ENCODE measurements at places on chromosomes 7 and 10.

DNA sequence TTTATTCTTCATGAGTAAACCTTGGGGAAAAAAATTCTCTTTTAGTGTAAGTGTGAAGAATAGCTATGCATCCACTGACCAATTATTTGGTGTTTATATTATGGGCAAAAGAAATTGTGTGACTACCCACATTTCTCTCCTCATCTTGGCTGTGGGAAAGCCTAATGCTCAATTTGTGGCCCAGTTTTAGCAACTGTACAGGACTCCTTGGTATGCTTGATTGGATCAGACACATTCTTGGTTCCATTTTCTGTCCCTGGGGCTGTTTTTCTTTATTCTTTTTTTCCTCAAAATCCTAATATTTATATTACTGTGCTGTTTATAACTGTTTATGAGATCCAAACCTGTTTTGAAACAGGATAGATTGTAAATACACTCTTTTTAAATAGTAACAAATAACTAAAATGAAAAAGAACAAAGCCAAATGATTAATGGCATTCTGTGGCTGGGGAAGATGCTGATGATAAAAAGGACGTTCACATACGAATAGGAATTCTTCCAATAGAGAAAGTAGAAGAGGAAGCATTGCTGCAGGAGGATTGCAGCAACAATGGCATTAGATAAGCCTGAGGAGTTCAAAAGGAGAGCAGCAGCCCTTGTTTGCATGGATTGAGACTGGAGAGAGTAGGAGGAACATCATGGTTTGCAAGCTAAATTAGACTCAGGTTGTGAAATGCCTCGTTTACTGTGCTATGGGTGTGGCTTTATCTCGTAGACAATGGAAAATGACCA, 580.5 kb downstream of the INHBA start:
- DNase-seq, result no peak

DNA sequence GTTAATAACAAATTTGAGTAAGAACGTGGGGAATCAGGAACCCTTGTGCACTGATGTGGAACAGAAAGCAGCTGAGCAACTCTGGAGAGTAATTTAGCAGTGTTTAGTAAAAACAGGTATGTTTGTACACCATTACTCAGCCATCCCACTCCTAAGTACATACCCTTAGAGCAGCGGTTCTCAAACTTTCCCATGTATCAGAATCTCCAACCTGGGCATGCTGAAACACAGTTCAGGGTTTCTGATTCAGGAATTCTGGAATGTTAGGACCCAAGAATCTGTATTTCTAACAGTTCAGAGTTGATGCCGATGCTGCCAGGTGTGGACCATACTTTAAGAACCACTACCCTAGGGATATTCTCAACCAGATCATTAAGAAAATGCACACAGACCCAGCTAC, 5.1 kb downstream of the SGMS1 start:
- DNase-seq, result no peak

DNA sequence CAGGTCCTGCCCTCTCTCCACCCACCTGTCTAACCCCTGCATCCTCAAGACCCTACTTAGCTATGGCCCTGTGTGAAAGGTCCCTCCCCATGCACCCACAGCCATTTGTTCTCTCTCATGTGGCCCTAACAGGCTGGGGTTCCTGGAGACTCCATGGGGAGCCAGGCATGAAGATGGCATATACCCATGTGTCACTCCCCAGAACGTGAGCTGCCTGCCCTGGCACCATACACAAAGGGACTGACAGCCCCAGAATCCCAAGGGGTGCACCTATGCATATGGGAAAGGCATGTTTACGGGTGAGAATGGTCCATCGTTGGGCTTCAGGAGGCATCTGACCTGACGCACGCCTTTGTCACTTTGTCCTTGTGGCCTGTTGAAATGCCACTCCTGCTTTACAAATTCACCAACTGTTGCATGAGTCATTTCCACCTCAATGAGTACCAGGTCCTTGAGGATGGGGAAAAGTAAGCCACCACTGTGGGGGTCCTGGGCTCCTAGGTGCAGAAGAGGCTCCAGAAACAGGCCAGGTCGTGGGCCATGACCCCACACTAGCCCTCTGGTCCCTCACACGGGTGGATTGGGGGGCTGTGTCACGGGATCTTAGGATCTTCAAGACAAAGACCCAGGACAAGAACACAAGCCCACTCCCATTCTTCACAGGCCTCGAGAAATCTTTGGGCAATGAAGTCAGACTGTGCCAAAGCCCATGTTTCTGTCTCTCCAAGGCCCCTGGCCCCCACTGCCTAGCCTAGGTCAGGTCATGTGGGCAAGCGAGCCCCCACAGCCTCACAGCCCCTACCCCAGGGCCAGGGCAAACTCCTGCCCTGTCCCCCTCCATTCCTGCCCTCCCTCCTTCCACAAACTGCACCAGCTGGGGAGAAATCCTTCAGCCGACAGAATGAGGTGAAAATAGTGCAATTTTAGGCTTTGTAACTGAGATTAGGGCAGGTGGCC, 8.6 kb downstream of the GPRIN2 start:
- no peak for DNase-seq

GRCh38 chr10:28533571-28534304, 820 bp downstream of the WAC start:
- peak; percentile 33 for DNase-seq

DNA sequence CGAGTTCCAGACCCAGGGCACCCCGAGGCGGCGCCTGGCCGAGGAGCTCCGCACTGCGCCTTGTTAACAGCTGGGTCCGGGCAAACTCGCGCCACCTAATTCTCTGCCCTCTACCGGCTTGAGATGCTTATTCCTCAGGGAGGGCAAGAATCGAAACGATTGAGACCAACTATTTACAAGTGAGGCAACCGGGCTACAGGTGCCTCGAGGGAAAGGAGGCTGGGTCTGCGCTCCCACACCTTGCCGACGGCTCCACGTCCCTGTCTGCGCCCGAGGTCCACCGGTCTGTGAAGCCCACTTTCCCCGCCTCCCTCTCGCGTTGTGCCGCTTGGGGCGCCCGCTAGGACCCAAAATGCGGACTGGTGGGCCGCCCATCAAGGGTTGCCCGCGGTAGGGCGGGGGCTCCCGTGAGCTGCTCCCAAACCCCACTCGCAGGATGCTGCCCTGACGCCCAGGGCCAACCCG, 527 bp downstream of the AKR1B1 start:
- peak; percentile 37 for DNase-seq

DNA sequence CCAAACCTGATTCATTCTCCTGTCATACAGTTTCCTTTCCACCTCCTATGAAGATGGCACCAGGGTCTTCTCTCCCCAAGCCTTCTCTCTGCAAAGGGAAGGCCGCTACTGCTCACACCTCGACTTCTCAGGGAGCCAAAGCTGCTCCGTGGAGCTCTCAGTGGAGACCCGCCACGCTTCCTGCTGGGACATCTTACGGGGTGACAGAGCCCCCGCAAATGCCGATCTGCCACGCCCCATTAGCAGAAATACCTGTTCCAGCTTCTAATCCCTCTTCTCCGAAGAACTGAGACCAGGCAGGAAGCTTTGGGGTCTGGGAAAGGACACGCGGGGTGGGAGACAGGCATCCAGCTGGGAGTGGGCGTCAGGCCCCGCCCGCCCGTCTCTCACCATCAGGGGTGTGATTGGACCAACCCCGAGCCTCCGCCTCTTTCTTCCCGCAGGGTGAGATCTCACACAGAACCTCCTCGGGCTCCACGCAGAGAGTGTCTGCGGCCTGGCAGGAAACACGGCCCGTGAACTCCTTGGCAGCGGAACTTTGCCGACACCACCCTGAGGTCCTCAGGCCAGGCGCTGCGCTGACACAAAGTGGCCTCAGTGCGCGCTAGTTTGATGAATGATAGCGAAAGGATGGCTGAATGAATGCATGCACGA, 12.0 kb upstream of the CALML5 start:
- DNase-seq, result no peak

- no peak for DNase-seq
Measured at GRCh38 chr7:139589474-139589873, 66.0 kb downstream of the CLEC2L start.

DNA sequence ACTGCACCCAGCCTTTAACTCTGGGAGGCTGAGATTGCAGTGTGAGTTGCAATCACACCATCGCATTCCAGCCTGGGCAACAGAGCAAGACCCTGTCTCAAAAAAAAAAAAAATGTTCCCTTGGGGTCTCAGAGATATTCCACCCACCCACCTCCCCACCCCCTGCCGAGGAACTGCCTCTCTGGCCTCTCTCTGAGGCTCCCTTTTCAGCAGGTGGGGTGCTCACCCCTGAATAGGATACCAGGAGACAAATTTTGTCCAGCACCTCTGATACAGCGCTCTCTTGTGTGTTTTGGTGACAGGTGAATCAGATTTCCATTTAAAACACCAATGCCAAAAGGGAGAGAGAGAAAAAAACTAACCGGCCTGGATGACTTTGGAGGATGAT, 92.6 kb upstream of the KIF5B start:
- DNase-seq, result no peak

- DNase-seq, result no peak
Measured at GRCh38 chr7:54898659-54899340, 120.0 kb upstream of the EGFR start.

GRCh38 chr7:108049962-108050361, 47.0 kb upstream of the LAMB1 start:
- no peak for DNase-seq

DNA sequence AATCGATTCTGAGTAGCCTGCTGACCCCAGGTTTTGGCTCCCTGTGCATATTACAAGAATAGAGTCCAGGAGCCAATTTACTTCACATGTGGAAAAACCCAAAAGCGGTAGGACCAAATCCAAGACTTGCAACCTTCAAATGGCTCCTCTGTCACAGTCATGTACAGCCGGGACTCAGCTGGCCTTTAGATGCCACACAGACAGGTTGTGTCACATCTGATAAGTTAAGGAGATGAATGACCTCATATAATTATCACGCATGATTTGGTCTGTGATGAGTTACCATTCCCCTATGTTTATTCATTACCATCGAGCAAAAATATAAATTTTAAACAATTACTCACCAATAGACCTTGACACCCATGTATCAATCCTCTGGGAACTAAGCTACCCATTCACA, 14.2 kb downstream of the CACNA2D1 start:
- DNase-seq, result no peak

GRCh38 chr7:39199951-39200350, 222.2 kb downstream of the POU6F2 start:
- no peak for DNase-seq

DNA sequence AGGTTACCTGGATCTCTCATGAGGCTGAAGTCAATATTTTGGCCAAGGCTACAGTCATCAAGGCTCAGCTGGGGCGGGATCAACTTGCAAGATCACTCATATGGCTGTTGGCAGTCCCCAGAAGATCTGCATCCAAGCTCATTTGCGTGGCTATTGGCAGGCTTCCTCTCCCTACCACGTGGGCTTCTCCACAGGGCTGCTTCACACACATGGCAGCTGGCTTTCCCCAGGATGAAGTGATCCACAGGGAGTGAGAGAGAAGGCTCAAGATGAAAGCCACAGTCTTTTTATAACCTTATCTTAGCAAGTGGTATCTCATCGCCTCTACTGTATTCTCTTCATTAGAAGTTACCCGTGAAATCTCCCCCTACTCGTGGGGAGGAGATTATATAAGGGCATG, 167.4 kb downstream of the TMEM26 start:
- DNase-seq, result no peak

- DNase-seq, result no peak
Measured at GRCh38 chr7:95424716-95425115, 10.1 kb downstream of the PON2 start.
